Naive thymus-derived CD8-positive, alpha-beta T cell (primary cell): ENCODE measurements at places on chromosomes 5 and 9.

DNA sequence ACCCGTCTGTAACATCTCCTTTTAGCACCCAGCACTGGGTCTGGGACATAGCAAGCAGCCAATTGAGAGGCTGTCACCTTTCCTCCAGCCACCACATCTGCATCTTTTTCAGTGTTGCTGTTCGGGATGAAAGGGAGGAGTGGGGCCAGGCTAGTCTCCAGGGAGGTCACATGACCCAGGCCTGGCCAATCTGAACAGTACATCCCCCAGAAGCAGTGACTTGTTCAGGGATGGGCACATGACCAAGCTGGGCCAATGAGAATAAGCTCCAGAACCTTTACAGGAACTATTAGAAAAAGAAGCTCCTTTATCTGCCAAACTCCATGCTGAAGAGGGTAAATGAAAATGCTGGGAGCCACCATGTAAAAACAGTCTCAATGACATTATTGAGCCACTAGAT lies 359.0 kb downstream of the SLIT3 start:
- no peak for DNase-seq

- no peak for DNase-seq
These were observed 46.1 kb downstream of the ARHGEF28 start for GRCh38 chr5:73672132-73672531.

DNA sequence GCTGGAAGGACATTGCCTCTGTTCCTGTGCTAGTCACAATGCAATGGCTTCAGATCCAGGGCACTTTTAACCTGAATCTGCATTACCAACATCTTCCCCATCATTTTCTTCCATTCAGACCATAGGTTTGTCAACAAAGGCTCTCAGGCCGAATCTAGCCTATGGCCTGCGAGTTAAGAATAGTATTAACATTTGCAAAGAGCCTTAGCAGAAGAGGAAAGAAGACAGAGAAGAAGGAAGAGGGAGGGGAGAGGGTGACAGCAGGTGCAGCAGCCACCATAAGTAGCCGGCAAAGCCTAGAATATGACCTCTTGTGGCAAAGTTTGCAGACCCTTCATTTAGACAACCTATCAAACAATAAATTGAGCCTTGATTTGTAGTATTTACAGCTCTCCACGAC lies 32.6 kb downstream of the BARX1 start:
- no peak for DNase-seq

DNA sequence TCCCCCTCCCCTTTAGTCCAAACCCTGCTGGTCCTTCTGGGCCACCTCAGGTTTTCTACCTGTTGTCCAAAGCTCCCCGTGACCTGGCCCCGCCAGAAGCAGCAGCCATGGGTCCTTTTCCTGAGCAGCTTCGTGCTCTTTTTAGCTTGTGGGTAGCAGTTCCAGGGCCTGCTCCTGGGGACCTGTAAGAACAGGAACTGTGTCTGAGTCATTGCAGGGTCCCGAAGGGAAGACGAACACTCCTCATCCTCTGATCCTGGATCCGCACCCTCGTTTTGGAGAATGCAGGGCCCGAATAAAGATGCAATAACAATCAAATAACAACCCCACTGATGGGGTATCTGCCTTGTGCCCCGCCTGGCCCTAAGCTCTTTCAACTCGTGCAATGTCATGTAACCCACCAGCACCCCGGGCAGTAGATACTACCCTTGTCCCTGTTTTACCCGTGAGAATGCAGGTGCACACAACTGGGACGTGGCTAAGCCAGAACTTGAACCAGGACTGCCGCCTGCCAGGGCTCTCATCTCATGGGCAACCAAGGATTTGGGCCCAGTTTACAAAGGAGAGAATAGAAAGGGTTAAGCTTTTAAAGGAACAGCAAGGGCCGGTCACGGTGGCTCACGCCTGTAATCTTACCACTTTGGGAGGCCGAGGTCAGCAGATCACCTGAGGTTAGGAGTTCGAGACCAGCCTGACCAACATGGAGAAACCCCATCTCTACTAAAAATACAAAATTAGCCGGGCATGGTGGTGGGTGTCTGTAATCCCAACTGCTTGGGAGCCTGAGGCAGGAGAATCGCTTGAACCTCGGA lies 33.2 kb downstream of the NEK6 start:
- no peak for DNase-seq

GRCh38 chr5:125115195-125115525 lies 368.7 kb upstream of the ZNF608 start:
- no peak for DNase-seq

- no peak for DNase-seq
These were observed 150.6 kb downstream of the MACIR start for GRCh38 chr5:103409013-103409670.

GRCh38 chr5:71701407-71701806 lies 17.7 kb upstream of the CARTPT start:
- DNase-seq, result no peak

- DNase-seq, result no peak
These were observed 284.4 kb downstream of the KDM4C start for GRCh38 chr9:7042124-7042523.
